ENCODE measurements at places on chromosomes 11 and 22.

DNA sequence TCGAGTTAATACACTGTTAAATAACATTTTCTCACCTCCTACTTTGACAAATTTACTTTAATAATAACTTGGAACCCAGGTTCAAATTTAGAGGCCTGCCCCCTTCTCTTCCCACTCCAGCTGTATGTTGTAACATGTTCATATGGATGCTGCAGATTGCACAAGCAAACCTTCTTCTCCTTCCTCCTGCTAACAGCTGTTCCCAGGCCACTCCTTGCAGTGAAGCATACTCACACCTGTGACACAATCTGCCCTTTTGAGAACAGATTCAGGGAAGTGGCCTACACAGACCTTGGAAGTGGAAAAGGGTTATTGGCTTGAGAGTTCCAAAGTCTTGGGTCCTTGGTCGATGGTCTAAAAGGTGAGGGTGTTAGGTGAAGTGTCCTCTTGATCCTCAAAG is 131.9 kb downstream of the TEAD1 start:
- no peak for DNase-seq

DNA sequence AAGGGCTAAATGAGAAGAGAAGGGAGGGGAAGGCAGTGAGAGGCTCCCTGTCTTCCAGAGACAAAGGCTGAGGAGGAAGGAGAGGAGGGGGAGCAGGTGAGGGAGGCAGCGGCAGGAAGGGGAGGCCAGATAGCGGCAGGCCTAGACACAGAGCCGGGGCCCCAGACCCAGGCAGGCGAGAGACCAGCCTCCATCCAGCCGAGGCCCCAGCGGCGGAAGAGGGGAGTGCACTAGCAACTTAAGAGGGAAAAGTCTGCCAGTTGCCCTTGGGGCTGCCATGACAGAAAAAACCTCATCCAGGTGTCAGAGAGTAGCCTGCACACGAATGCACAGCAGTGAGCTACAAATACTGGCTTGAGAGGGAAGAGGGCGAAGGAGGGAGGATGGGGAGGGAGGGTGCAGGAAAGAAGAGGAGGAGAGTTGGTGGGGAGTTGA is 46.7 kb downstream of the IGLL1 start:
- peak; percentile 46 for DNase-seq

GRCh38 chr22:38132136-38132535 is 21.7 kb upstream of the BAIAP2L2 start:
- no peak for DNase-seq

DNA sequence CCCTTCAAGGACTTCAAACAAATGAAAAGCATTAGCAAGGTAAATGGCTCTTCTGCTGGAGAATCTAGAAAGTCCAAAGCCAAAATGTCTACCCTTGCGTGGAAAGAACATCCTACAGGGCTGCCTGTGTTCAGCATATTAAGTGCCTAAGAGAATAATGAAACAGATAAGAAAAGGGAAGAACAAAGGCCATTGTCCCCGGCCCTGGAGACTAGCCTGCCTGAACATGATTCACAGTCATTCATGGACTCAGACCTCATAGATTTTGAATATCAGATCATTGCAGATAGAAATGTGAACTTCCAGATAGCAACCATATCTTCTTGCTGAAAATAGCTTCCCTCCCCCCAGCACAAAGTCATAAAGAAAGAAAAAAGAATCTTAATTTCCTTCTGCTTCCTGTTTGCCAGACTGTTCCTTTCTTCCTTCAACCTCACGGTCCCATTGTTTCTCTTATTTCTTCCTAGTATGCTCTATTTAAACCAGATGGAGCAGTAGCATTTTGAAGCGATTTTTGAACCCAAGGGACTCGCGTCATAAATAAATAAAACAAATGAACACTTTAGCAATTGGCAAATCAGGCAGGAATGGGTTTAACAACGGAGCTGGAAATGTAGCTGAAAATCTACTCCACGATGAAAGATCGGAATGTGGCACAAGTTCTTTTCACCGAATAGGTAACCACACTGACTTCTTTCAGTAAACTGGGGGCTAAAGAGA is 408.2 kb upstream of the CCDC90B start:
- no peak for DNase-seq

- DNase-seq: no peak
Observed at GRCh38 chr11:78853521-78853920, 278.9 kb upstream of the NARS2 start.

DNA sequence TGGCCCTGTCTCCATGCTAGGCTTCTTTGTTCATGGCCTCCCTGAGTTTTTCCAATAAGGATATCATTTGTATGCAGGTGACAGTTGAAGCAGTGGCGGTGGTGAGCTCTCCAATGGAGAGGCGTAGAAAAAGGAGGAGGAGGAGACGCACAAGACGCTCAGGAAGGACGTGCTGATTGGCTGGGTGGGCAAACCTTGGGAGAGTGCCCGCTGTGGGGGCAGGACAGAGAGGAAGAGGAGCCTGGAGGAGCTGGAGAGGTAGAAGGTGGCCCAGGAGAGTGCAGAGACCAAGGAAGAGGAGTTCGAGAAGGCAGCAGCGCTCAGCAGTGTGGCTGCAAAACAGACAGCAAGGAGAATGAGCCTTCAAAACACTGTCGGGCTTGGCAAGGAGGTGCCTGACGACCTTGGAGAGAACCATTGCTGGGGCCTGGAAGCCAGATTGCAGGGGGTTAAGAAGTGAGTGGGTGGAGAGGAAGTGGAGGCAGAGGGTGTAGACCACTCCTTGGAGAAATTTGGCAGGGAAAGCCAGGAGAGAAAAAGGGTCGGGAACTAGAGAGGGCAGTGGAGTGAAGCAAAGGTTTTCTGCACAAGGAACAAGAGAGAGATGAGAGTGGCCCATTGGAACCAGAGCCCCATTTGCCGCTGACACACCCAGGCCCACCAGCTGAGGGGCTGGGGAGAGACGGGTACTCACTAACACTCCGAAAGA is 7.5 kb downstream of the CLCF1 start:
- no peak for DNase-seq

DNA sequence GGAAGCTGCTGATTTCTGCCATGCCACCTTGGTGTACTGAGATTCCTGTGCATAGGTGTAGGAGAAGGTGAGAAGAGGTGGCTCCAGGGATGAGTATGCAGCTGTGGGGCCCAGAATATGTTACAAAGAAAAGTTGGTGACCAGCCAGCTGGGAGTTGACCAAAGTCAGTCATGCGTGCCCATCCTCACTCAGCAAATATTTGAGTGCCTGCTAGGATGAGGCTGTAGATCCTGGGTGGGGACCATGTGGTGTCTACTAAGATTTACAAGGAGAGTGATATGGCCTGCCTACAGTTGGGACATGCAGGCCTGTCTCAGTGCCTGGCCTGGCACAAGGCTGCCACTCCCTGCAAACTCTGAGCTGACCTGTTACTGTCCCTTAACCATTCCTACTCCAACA is 19.4 kb downstream of the RNF185 start:
- no peak for DNase-seq

GRCh38 chr11:105456950-105457349 is 152.9 kb upstream of the GRIA4 start:
- no peak for DNase-seq

GRCh38 chr11:63843041-63843440 is 4.1 kb downstream of the MARK2 start:
- DNase-seq: no peak

Measured in activated T-cell treated with anti-CD3 and anti-CD28 coated beads, Interleukin-2, amount 50 U/mL, for 24 hours (primary cell).